ENCODE measurements at places on chromosomes 1 and 21. TPM values are rescaled to one million over a fixed set of nuclear protein-coding genes. Genes with fewer than 3 reads are reported as not detected.

- no peak for DNase-seq
Measured at GRCh38 chr1:47510282-47510811, 72.5 kb downstream of the FOXD2 start.

DNA sequence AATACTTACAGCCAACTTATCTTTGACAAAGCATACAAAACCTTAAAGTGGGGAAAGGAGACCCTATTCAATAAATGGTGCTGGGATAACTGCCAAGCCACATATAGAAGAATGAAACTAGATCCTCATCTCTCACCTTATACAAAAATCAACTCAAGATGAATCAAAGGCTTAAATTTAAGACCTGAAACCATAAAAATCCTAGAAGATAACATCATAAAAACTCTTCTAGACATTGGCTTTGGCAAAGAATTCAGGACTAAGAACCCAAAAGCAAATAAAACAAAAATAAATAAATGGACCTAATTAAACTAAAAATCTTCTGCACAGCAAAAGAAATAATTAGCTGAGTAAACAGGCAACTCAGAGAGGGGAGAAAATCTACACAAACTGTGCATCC lies 335.6 kb upstream of the PBX1 start:
- DNase-seq, result no peak

DNA sequence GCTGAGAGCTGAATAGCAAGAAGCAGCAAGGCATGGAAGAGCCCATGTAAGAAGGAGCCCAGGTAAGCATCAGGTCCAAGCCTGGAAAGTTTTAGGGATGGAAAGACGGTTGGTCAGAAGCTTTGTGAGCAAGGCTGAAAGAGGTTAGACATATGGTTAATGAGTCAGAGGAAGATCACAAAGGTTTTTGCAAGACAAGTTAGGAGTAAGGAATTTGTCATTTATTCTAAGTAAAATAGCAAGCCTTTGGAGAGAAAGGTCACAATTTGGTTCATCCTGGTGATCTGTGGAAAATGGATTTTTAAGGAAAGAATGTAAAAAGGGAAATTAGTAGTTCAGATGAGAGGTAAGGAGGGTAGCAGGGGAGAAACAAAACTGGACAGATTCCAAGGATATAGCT lies 106.7 kb downstream of the DPYD start:
- peak; percentile 66 for DNase-seq

OMA1 gene
- total RNA-seq, result 21.4 TPM

ZNF678 gene
- total RNA-seq, result 4.1 TPM

S100A12 gene
- total RNA-seq, result not detected

DNA sequence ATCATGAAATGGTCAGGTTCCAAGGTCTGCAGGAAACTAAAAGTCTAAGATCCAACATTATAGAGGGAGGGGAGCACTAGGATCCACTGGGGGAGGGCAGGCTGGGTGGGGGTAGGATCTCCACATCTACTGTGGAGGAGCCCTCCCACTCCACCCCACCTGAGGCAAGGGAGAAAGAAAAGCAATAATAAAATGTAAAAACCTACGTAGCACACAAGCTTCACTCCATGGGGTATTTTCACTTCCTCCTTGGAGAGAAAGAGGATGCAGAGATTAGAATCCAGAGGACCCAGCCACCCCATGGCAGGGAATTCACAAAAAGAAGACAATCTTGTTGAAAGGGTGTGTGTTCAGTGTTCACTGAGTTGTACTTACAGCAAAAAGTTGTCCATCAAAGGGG lies 14.4 kb downstream of the SPOCD1 start:
- DNase-seq, result no peak

GRCh38 chr21:34952701-34953100 lies 96.4 kb downstream of the RUNX1 start:
- peak; percentile 45 for DNase-seq

DNA sequence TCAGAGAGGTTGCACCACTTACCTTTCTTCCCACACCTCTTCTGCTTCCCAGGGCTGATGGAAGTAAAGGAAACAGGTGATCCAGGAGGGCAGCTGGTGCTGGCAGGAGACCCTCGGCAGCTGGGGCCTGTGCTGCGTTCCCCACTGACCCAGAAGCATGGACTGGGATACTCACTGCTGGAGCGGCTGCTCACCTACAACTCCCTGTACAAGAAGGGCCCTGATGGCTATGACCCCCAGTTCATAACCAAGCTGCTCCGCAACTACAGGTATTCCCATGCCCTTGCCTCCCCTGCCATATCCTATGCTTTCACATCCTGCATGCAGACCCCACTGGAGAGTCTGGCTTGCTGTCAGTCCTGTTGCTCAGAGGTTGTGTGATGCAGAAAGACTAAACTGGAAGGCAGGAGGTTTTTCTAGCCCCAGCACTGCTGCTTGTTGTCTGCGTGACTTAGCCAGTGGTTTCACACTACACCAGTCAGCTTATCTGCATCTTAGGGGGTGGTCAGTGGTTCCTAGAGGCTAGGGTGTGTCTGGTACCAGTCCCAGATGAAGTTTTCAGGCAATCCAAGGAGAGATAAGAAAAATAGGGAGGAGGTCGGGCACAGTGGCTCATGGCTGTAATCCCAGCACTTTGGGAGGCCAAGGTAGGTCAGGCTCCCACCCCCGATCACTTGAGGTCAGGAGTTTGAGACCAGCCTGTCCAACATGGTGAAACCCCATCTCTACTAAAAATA lies 10.2 kb downstream of the RHOC start:
- no peak for DNase-seq

DNA sequence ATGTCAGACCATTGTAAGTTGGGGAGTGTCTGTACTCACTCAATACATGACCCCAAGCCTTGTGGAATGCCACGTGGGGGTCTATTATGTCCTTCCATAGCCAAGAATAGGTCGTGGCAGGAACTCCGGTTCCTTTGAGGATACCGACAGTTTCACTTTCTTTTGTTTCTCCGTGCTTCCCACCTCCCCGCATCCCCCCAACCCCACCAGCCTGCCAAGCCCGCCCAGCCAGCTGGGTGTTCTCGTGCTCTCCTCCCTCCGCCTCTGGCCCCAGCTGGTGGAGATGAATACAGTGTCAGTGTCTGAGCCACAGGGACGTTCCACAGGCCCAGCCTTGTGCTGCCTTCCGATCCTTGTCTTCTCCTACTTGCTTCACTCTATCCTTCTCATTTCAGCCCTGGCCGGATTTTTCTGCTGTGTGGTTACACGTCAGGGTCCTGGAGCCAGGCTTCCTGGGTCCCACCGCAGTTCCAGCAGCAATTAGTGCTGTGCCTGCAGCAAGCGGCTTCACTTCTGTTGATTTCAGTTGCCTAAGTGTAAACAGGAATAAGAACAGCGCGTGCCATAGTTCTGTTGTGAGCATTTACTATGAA lies 4.1 kb upstream of the AGTRAP start:
- DNase-seq, result peak; percentile 84

- peak; percentile 81 for DNase-seq
Measured at GRCh38 chr1:204127597-204128242, 24.1 kb downstream of the ETNK2 start.

PADI3 gene
- 2.1 TPM for total RNA-seq

- peak; percentile 93 for DNase-seq
Measured at GRCh38 chr1:44775078-44775929, at the start of gene RPS8. Gene RPS8 (plus strand): TSS chr1:44775540. CDS start chr1:44775597, 57 bp downstream.

DNA sequence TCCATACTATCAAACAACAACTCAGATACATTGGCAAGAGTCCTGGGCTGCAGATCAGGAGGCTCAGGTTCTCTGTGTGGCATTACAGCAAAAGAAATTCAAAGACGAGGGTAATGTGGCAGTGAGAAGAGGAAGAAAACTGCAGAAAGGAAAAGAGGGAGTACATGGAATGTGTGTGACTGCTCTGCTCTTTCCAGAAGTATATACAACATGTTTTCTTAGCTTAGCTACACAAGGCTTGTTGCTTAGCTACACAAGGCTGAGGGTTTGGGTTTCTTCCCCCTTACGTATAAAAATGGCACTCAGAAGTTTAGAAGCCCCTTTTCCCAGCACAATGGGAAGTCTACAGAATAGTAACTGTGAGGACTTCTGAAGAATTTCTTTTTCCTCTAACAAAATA lies 86.0 kb downstream of the PRRX1 start:
- no peak for DNase-seq

WDTC1 gene
- 20.7 TPM for total RNA-seq

C1orf185 gene
- total RNA-seq, result not detected

NECTIN4 gene
- not detected for total RNA-seq

FAM167B gene
- total RNA-seq, result 0.20 TPM

DNA sequence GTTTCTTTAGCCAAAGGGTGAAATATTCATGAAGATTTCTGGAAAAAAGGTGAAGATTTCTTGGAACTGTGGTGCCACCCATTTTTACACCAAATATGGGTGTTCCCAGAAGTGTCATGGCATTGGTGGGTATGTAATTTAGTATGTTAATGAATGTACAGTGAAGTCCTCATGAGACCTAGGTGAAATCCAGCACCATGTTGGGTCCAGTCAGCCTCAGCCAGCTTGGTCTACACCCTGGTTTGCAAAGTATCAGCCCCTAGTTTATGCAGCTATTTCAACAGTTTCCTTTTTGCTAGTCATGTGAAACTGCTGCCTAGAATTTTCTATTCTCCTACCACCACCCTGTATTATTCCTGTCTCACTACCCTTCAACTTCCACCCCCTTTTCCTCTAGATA lies 63.1 kb upstream of the CXADR start:
- DNase-seq, result no peak

GRCh38 chr1:112444269-112444668 lies 48.3 kb downstream of the CTTNBP2NL start:
- peak; percentile 57 for DNase-seq

DNA sequence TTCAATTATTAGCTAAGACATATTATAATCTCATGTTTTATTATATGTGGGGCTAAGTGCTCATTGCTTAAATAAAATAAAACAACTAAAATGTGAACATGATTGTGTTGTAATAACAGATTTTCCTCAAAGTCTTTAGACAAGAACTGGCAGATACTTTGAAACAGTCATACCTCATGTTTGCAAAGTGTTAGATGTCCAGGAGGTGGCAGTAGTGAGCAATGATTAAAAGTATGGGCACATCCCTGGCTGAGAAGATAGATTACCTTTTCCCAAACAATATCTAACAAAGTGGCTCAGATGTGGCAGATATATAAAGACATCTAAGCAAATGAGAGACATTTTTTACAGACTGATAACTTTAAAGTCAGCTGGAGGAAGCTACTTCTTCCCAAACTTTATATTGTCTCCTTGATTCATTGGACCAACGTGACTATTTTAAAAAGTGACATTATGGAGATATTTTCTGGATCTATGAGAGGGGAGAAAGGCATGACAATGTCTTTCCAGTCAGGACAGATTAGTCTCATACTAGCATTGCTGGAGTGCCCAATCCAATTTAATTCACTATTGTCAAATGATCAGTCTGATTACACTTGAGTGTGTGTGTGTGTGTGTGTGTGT lies 269.8 kb downstream of the S1PR1 start:
- DNase-seq, result peak; percentile 43

DNA sequence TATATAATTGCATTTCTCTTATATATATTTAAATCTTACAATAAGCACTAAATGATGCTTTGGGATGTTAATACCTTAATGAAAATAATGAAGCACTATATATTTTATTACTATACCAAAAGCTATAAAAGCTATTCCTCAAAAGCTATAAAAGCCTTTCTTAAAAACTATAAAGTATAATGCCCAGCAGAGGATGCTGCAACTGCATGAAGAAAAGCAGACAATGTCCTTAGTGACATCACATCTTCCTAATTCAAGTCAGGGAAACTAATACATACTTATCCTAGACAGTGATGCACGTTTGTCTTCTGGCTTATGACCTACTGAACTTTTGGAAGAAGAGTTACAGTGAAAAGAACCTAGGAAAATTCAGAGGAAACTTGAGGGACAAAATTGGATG lies 13.6 kb upstream of the C1orf185 start:
- no peak for DNase-seq

DNA sequence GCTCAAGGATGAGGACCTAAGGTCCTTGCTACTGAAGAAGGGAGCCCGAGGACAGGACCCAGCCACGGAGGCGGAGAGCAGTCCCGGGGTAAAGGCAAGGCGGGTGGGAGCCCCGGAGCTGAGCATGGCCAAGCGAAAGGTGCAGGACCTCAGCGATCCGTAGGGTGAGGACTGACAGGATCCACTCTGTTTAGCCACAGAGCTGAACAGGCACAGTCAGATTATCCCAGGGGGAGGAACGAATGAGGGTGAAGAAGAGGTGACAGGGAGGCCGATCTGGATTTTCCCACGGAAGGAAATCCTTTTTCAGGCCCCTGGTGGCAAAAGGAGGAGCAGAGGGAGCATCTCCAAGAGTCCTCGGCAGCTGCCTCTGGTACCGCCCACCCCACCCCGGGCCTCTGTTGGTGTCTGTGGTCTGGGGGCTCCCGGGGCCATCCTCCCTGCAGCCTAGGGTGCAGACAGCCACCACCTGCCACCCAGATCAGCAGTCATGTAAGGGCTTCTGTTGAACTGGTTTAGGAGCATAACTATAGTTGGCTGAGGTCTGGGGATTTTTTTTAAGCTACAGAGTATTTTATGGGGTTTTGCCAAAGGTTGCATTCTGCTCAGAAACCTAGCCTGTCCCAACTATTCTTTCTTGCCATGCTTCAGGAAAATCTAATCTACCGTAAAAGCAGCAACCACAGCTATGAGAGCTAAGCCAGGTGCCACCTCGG lies 32.3 kb upstream of the LBR start:
- DNase-seq, result peak; percentile 79

HFM1 gene
- total RNA-seq, result 0.10 TPM

CDCP2 gene
- not detected for total RNA-seq

CFHR4 gene
- total RNA-seq, result not detected

GRCh38 chr1:156021093-156021428 lies 310 bp upstream of the SSR2 start:
- DNase-seq, result no peak

ARHGEF10L gene
- 6.8 TPM for total RNA-seq

- DNase-seq, result no peak
Measured at GRCh38 chr1:165444897-165445370, at the start of gene RXRG. Gene RXRG (minus strand): TSS chr1:165445126. CDS start chr1:165444893, 233 bp downstream.

Measured in M059J (cell line).